Endothelial cell (in vitro differentiated cells): ENCODE measurements at places on chromosomes 1 and 21.

GRCh38 chr1:96104906-96105305, 616.7 kb upstream of the PTBP2 start:
- peaks cover 1% of the 10 kb centered on the region for H3K27me3 ChIP-seq
- H3K27ac ChIP-seq, result no peak overlapping the region
- no peaks in the 10 kb centered on the region for H3K36me3 ChIP-seq
- H3K4me1 ChIP-seq, result no peaks in the 10 kb centered on the region
- H3K4me3 ChIP-seq, result no peak overlapping the region
- DNase-seq, result no peak

- no peaks in the 10 kb centered on the region for H3K36me3 ChIP-seq
- no peaks in the 10 kb centered on the region for H3K27me3 ChIP-seq
- no peak overlapping the region for H3K27ac ChIP-seq
- H3K4me3 ChIP-seq, result no peak overlapping the region
- no peak for DNase-seq
- H3K4me1 ChIP-seq, result no peaks in the 10 kb centered on the region
Measured at GRCh38 chr1:106980121-106980520, 76.4 kb upstream of the PRMT6 start.

DNA sequence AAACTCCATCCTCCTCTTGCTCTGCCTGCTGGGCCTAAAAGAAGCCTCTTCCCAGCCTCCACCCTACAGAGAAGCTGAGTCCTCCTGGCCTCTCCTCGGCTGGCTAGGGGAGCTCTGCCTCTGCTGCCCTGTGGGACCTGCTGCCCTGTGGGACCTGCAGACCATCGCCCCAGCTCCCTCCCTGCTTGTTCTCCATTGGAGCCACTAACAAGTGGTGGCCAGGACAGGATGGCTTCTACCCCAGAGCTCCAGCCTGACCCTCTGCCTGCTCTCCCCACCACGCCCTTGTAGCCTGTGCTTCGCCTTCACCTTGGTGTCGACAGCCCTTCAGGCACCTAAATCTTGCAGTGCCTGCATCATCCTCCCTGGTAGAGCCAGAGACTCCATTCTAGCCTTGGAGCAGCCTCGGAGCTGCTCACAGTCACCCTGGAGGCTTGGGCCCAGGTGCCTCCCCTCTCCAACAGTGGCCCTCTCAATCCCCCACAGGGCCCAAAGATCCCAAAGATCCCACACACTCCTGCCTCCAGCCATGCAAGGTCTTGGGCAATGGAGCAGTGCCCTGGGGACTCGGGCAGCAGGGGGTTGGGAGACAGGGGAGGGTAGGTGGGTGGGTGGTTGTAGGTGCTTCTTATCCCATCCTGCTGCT, 3.0 kb downstream of the EPS8L3 start:
- peaks cover 9% of the 10 kb centered on the region for H3K36me3 ChIP-seq
- DNase-seq, result no peak
- no peak overlapping the region for H3K4me3 ChIP-seq
- H3K4me1 ChIP-seq, result peaks cover 20% of the 10 kb centered on the region
- H3K27me3 ChIP-seq, result peaks cover 12% of the 10 kb centered on the region

GRCh38 chr1:111621050-111621449, 1.5 kb downstream of the RAP1A start:
- H3K4me3 ChIP-seq, result peak overlapping the region; percentile 95
- H3K27ac ChIP-seq, result peak overlapping the region; percentile 28
- H3K4me1 ChIP-seq, result peaks cover 29% of the 10 kb centered on the region
- H3K36me3 ChIP-seq, result peaks cover 8% of the 10 kb centered on the region
- no peak for DNase-seq

DNA sequence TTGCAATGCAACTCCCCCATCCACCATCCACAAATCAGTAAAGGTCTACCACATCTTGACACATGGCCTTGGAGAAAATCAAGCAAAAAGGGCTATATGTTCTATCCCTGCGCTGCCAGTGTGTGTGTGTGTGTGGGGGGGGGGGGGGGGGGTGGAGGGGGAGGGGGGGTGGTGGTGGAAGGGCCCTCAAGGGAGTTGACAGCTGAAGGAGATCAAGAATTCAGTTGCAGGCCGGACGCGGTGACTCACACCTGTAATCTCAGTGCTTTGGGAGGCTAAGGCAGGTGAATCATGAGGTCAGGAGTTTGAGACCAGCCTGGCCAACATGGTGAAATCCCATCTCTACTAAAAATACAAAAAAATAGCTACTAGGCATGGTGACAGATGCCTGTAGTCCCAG, 37.6 kb upstream of the CLIC4 start:
- H3K27ac ChIP-seq, result no peak overlapping the region
- H3K27me3 ChIP-seq, result peaks cover 6% of the 10 kb centered on the region
- H3K4me3 ChIP-seq, result no peak overlapping the region
- H3K4me1 ChIP-seq, result peaks cover 22% of the 10 kb centered on the region
- no peak for DNase-seq

DNA sequence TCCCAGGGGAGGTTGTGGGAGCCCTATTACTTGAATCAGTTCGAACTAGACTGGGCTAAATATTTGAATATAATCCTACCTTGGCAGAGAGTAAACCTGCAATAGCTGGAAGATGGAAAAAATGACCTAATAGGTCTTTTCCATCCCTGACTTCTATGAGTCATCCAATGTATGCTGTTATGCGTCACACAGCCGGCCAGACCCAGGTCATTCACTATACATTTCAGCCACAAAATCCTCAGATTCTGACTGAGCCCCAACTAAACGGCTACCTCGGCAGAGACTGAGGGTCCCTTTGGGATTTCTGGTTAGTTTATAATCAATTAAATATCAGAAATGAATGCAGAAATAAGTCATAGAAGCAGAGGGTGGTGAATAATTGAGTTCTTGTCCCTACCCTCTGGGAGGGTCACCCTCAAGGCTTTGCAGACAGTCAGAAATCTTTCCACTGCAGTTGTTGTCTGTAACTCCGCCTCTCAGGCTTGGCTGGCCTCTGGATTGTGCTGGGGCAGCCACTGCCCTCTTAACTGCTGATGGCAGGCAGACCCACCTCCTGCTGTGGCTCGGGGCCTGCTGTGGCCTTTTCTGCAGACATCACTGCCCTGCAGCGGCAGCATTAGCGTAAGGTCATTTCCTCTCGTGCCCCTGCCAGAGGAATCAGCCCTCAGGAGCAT, 240.5 kb downstream of the TGFB2 start:
- peaks cover 1% of the 10 kb centered on the region for H3K27me3 ChIP-seq
- DNase-seq, result peak; percentile 20
- H3K27ac ChIP-seq, result no peak overlapping the region
- no peaks in the 10 kb centered on the region for H3K36me3 ChIP-seq

- peaks cover 16% of the 10 kb centered on the region for H3K4me1 ChIP-seq
- peaks cover 5% of the 10 kb centered on the region for H3K27me3 ChIP-seq
- peak within 1 kb of the TSS; percentile 84 for H3K4me3 ChIP-seq
- DNase-seq, result no peak
- H3K36me3 ChIP-seq, result peaks cover 21% of the 10 kb centered on the region
Measured at GRCh38 chr1:109740615-109741373, at the start of gene GSTM3. GSTM3 (minus strand) TSS chr1:109741038; CDS start chr1:109740287, 751 bp downstream.

DNA sequence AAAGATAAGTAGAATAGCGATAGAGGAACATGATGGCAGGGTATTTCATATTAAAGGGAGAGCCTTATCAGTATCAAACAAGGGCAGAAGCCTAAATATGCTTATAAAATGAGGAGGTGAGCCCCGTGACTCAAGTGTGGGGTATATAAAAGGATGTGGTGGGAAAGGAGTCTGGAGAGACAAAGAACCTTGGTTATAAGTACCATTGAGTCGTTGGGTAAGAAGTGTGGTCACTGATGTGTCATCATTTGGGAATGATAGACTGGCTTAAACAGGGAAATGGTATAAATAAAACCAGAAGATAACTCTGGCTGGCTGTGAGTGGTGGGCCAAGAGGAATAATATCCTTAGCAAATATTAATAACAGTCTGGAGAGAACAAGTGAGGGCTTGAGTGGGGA, 10.9 kb upstream of the CD5L start:
- H3K4me1 ChIP-seq, result no peaks in the 10 kb centered on the region
- H3K27ac ChIP-seq, result no peak overlapping the region
- no peak for DNase-seq
- no peaks in the 10 kb centered on the region for H3K36me3 ChIP-seq

- DNase-seq, result no peak
- no peaks in the 10 kb centered on the region for H3K4me1 ChIP-seq
- no peak overlapping the region for H3K27ac ChIP-seq
- H3K36me3 ChIP-seq, result no peaks in the 10 kb centered on the region
- H3K27me3 ChIP-seq, result no peaks in the 10 kb centered on the region
Measured at GRCh38 chr21:23936224-23936623, 1671.1 kb downstream of the MRPL39 start.

DNA sequence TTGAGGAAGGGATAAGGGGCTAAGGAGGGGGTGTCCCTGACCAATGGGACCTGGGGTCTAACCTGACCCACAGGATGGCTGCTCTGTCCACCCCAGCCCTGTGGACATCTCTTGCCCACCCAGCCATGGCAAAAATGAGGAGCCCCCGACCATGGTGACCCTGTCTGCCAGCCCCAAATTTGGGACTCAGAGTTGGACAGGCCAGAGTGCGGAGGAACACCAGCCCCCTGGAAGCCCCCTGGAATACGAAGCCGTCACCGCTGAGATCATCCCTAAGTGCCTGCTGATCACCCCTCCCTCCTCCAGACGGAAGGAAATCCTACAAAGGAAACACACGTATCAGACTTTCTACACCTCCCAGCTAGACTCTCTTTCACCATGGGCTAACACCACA, 119.3 kb downstream of the SIK1 start:
- H3K4me3 ChIP-seq, result no peak overlapping the region
- H3K27me3 ChIP-seq, result peaks cover 5% of the 10 kb centered on the region
- H3K27ac ChIP-seq, result no peak overlapping the region
- no peaks in the 10 kb centered on the region for H3K36me3 ChIP-seq
- DNase-seq, result no peak

DNA sequence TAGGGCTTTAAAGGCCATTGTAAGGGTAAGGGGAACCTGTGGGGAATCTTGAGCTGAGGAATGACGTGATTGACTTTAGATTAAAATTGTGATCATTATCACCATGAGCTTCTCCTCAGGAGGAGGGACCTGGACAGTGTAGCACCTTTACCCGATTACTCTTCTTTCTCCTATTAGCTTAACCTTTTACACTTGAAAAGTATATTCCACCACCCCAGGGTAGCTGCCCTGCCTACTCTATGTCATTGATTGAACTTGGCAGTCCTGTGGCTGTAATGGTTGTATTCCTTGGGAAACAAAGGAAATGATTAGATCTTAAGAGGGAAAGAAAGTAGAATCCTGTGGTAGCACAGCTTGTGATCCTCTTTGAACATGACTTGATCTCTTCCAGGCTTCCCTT, 47.7 kb downstream of the CACHD1 start:
- peaks cover 53% of the 10 kb centered on the region for H3K4me1 ChIP-seq
- H3K27me3 ChIP-seq, result peaks cover 4% of the 10 kb centered on the region
- H3K27ac ChIP-seq, result peak overlapping the region; percentile 55
- no peak for DNase-seq
- H3K36me3 ChIP-seq, result no peaks in the 10 kb centered on the region
- no peak overlapping the region for H3K4me3 ChIP-seq
